ENCODE measurements at places on chromosomes 16 and 17.

GRCh38 chr16:68116256-68116867 lies 31.2 kb downstream of the NFATC3 start:
- H3K27ac ChIP-seq = no peak overlapping the region
- H3K4me1 ChIP-seq = no peaks in the 10 kb centered on the region
- H3K36me3 ChIP-seq = peaks cover 10% of the 10 kb centered on the region
- DNase-seq = no peak

- DNase-seq = no peak
- peaks cover 4% of the 10 kb centered on the region for H3K4me1 ChIP-seq
These were observed 266.3 kb downstream of the FOXL1 start for GRCh38 chr16:86844695-86845094.

GRCh38 chr17:35041390-35041789 lies 22.1 kb downstream of the RFFL start:
- no peak overlapping the region for H3K27ac ChIP-seq
- H3K4me3 ChIP-seq = no peak overlapping the region
- no peak for DNase-seq

DNA sequence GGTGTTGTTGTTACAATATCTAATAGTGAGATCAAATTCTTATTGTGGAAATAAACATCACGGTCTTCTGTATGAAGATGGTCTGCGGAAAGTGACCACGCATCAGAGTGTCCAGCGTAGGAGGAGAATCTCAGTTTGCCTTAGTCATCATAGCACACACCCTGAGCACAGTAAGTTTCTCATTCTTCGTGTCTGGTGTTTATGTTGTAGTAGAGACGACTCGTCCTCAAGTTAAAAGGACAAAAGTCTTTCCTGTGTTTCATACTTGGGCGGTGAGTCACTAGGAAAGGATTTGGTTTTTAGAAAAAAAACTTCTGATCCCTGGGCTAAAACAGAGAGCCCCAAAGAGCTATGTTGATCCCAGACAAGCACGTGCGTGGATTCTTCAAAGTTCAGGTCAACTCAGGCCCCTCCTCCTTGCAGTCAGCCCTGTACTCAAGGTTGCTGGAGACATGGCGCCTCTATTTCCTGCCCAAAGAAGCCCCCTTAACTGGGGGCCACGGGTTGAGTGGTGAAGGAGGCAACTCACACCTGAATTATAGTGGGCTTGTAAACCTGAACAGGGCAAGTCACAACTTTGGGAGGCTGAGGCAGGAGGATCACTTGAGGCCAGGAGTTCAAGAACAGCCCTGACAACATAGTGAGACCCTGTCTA lies 170.4 kb downstream of the ZFHX3 start:
- peaks cover 8% of the 10 kb centered on the region for H3K36me3 ChIP-seq
- H3K4me3 ChIP-seq = no peak overlapping the region
- H3K27ac ChIP-seq = peak overlapping the region; percentile 93
- peaks cover 39% of the 10 kb centered on the region for H3K4me1 ChIP-seq
- H3K27me3 ChIP-seq = no peaks in the 10 kb centered on the region
- no peak for DNase-seq
